ENCODE measurements at places on chromosomes 4 and X.

DNA sequence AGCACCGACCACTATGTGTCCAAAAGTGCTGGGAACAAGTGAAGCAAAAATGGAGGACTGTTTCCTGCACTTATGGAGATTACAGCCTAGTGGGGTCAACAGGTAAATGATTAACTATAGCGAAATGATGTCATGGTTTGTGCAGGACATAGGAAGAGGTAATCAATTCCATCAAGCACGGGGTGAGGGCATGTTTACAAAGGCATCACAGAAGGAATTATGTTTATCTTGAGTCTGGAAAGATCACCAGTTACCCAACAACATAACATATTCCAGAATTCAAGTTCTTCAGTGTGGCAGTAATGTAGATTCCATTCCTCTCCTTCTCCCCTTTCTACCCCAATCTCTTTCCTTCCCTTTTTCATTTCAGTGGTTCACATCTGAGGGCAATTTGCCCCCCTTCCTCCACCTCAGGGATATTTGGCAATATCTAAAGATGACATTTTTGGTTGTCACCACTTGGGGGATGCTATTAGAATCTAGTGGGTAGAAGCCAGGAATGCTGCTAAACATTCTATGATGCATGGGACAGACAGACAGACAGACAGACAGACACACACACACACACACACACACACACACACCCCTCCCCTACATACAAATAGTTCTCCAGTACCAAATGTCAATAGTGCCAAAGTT lies 24.1 kb downstream of the FAM47E start:
- DNase-seq, result no peak

GRCh38 chrX:17167915-17168314 lies 207.1 kb upstream of the NHS start:
- DNase-seq, result no peak

DNA sequence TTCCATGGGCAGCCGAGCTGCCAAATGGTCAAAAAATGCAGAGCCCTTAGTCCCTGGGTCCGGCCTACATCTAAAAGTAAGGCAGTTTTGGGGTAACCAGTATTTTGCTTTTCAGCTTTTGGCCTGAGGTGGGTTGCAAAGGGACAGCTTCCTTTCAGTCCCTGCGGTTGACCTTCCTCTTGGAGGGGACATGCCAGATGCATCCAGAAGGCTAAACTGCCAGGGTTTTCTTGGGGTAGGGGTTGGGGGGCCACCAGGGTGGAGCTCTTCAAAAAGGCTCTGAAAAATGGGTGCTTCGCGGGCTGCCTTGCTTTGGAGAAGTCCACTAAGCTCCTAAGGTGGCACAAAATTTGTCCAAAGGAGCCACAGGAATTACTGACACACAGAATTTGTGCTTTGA lies 120.7 kb downstream of the UBE2K start:
- DNase-seq, result no peak

DNA sequence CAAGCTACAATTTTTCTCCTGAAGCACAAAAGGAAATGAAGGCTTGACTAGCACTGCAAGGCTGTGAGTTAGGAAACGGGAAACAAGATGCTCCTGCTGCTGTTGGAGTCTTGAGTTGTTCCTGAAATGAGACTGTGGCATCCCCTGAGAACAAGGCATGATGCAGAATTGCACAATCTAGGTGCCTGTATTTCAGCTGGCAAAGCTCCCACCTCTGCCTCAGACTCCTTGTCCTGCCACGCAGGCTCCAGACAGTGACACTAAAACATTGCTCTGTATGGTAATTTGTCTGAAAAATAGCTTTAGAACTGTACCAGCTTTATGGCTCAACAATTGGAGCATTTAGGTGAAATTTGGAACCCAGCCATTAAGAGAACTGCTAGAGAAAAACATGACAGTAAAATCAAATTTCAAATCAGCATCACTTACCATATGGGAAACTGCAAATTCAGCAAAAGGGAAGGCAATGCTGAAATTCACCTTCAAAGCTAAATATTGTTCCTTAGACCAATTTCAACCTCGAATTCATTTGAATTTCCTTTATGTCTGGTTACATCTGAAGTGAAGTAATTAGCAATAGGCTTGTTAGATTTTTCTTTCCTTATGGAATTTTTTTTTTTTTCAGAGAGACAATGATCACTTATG lies 103.4 kb downstream of the MFAP3L start:
- no peak for DNase-seq

GRCh38 chr4:30840571-30840970 lies 120.4 kb downstream of the PCDH7 start:
- no peak for DNase-seq

GRCh38 chrX:72081605-72082320 lies 50.0 kb downstream of the RTL5 start:
- no peak for DNase-seq

- DNase-seq, result peak; percentile 15
Measured at GRCh38 chrX:134171661-134172587, 65.1 kb upstream of the CCDC160 start.

- DNase-seq, result no peak
Measured at GRCh38 chrX:8897259-8897658, 96.1 kb upstream of the FAM9A start.

DNA sequence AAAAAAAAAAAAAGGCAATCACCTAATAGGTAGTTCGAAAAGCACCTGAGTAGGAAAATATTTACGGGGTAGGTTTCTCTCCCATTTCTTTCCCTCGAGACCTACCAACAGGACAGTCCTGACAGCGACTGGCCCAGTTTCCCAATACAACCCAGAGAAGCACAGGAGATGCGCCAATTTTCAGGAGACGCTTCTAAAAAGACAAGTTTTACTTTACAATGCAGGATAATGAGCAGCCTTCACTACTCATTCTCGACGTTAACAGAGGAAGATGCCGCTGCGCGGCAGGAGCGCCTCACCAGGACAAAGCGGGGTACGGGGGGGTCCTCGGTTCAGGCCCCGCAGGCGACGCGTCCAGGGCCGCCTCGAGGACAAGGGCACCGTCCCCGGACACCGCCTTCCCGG lies 708 bp downstream of the BCLAF3 start:
- DNase-seq, result peak; percentile 0

DNA sequence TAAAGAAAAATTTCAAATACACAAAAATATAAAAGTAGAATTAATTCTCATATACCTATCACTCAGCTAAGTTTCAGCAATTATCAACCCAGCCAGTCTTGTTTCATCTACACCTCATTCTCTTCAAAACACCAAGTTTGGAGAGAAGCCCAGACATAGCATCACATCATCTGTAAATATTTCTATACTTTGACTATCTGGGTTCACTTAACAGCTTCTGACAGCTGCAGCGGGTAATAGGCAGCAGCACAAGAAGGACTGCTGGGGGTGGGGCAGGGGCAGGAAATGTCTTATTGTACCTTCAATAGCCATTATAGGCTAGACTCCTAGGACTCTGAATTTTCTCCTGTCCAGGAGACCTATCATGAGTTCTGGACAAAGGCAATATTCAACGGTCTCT lies 54.1 kb downstream of the PHF8 start:
- DNase-seq, result no peak

DNA sequence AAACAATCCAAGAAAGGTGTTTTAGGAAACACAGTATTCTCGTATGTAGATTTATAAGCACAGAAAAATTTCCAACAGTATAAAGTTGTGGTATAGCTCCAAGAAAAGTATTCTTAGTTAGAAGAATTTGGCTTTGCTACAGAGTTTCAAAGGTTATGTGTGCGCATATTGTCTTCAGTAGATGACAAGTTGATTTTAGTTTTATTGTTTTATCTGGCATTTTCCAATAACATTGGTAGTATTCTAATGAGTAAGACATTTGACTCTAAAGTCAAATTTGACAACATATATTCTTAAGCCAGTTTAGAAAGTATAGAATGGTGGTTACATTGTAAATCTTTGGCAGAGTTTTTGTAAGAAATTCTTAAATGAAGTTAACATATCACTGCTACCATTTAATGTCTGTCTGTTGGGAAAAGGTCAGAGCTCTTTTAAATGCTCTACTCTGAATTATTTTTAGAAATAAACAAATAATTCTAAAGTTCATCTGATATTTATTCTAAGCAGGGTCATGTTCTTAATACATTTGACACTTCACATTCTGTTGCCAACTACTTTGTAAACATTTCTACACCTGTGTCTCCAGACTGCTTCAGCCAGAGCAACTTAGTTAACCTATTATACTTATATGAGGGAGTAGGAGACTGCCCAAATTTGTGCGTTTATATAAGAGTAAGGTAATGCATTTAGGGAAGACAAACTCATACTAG lies 30.0 kb downstream of the CLCN3 start:
- no peak for DNase-seq

- no peak for DNase-seq
Measured at GRCh38 chrX:24219320-24219719, 69.8 kb downstream of the ZFX start.

DNA sequence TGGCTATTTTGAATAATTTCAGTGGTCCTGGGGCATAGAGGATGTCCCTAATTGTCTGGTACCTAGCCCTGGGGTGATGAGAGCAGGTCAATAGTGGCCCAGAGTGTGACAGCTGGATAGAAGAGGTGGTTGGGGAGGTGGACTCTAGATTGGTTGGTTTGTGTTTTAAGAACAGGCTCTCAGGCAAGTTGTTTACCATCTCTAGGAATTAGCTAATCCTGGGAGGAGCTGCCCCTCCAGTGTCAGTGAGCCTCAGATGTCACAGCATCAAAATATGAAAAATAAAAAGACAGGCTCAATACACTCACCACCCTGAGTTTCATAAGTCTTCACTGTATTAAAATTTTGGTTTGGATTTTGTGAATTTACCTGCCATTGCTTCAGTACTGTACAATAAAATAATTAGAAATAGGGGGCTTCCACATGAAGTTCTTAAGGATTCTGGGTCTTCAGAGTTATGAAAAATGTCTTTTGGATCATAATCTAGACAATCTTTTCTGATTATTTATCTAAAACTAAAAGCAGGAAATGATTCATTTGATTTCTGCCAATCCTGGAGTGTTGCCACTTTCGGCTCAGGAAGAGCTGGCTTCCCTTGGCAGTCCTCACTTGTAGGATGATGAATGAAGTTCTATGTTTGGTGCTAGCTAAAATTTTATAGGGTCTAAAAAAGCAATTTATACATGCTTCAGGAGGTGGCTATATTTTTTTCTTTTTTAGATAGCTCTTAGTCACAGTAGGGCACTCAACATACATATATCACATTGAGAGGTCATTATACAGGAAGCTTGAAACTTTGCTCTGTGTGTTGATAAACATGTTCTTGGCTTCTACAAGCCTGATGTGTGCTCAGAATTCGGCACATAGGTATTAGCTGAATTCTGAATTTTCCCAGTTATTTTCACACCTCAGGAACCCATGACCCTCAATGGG lies 395.1 kb downstream of the RAB28 start:
- DNase-seq, result no peak

DNA sequence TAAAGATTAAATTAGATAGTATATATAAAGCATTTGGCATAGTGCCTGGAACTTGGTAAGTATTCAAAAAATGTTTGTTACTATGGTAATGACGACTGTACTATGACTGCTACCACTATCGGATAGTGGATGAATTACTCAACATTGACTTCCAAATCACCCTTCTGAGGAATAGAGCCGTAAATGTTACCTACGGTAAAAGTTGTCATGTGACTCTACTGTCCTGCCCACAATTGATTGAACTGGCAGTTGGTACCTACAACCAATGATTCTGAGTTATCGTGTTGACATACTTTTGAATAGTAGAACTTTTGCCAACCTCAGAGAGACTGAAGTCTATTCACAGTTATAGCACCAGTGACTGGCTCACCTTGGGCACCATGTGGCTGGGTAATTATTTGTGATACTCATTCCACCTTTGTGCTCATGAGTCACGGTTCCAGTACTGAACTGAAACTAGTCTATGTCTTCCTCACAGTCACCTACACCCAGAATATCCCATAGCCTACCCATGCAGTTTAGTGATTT lies 185.5 kb upstream of the PITX2 start:
- no peak for DNase-seq

DNA sequence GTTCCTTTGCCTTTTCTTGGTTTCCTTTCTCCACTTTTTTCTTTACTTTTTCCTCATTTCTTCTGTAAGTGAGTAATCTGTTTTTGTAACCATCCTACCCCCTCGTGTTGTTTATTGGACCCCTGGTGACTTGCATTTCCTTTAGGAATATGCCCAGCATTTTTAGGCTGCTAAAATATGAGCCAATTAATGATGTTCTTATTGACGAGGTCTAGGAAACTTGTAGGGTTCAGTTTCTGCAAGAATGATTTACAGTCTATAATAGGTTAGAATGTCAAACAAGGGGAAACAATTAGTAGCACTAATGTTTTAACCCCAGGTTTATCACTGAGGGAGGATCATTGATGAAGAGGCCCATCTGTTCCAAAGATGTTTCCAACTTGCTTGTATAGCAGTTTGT lies 79.0 kb downstream of the CPE start:
- DNase-seq, result no peak

DNA sequence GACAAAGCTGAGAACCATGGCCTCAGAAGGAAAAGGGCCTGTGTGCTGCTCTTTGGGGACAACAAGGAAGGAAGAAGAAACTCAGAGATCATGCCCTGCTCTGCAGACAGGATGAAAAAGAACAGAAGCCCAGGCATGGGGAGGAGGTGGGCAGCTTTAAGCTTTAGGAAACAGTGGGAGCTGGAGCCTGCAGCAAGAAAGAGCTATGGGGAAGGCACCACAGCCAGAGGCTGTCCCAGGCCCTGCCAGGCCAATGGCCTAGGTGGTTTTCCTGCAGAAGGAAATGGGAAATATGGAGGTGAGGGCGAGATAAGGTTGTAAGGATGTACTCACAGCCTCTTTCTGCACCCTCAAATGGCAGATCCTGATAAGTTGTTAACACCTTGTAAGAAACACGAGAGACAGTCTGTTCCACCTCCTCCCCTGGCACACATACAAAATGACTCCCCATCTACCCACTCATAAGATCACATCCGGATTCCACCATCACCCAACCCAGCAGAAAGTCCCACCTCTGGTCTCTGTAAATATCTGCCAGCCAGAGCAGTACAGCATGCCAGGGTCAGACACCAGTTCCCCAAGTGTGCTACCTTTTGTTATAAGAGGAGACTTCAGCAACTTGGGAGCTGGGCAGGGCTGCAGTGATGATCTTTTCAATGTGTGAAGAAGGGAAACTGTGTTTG lies 105.2 kb downstream of the RTL5 start:
- no peak for DNase-seq

- no peak for DNase-seq
Measured at GRCh38 chr4:75909405-75909804, 7.2 kb upstream of the PPEF2 start.

DNA sequence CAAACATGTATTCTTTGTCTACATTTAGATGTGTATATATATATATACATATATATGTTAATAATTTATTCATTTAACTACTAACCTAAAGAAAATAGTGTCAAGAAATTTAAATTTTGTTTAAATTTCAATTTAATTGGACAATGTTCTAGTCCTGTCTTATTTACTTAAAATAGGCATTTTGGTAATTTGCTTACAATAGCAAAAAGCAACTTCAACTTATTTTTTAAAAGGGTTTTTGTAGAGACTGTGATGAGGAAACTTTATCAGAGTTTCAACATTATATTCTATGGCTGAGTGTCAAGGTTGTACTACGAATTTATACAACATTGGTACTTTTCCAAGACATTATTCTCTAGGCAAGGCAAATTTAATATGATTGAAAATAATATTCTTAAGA lies 212.0 kb upstream of the ARSJ start:
- no peak for DNase-seq

GRCh38 chr4:3760346-3760745 lies 5.8 kb upstream of the ADRA2C start:
- no peak for DNase-seq

Data from stimulated activated CD8-positive, alpha-beta memory T cell treated with anti-CD3 and anti-CD28 coated beads, Interleukin-7, amount 100 ng/mL, for 4 hours (primary cell).